ENCODE measurements at places on chromosomes 16 and 17.

GRCh38 chr16:49839017-49839825 lies 16.7 kb downstream of the ZNF423 start:
- no peak for DNase-seq

- DNase-seq: no peak
Observed at GRCh38 chr16:27791404-27791719, 241.4 kb downstream of the KATNIP start.

DNA sequence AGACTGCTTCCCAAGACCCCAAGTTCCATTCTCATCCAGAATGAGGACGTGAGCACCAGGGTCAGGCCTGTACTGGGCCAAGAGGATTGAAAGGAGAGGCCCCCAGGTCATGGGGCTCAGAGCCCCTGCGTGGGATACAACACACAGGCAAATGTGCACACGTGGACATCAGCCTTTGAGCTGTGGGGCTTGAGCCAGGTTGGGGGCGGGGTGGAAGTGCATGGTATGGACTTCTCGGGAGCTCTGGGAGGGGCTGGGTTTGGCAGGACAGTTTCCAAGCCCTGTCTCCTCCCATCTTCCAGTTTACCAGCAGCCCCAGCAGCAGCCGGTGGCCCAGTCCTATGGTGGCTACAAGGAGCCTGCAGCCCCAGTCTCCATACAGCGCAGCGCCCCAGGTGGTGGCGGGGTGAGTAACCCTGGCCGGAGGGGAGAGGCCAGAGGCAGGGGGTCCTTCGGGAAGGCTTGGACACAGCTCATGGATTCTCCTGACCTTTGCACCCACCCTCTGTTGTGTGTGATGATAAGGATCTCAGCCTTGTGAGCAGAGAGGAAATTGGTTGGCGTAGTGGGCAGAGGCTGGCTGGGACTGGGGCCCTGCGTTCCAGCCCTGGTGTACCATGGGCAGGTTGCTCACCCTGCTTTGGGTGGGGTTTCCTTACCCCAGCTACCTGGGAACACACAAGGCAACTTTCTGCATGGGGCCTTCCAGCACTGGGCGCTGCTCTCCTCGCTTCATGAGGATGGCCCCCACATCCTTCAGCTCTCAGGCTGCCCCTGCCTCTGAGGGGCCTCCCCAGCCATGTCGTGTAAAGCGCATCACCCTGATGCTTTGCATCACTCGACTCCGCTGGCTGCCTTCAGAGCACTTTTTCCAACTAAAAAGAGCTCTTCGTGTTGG lies 10.4 kb upstream of the LASP1NB start:
- no peak for DNase-seq

DNA sequence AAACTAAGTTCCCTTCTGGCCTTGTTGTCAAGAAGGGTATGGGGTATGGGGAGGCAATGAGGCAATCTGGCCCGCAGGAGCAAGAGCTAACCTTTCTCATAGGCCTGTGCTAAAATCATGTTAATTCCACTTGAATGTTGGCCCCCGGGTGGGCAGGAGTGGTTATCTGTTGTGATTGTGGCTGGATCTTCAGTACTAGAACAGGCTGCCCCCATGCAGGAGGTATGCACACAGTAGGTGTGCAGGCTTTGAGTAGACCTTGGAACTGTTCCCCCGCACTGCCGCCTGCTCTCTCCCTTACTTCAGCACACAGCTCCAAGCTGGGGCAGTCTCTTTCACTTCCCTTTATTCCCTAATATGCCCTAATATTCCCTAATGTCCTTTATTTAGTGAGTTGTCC lies 52.4 kb upstream of the TANGO6 start:
- no peak for DNase-seq

- DNase-seq: peak; percentile 75
Observed at GRCh38 chr16:89319886-89320781, 102.6 kb downstream of the ZNF778 start.

Data from inflammatory macrophage treated with lipopolysaccharide for 4 hours (primary cell).